Activated T-cell treated with anti-CD3 and anti-CD28 coated beads, Interleukin-2, amount 50 U/mL, for 4 hours (primary cell): ENCODE measurements at places on chromosomes 1 and 21. TPM values are rescaled to one million over a fixed set of nuclear protein-coding genes. Genes with fewer than 3 reads are reported as not detected.

DNA sequence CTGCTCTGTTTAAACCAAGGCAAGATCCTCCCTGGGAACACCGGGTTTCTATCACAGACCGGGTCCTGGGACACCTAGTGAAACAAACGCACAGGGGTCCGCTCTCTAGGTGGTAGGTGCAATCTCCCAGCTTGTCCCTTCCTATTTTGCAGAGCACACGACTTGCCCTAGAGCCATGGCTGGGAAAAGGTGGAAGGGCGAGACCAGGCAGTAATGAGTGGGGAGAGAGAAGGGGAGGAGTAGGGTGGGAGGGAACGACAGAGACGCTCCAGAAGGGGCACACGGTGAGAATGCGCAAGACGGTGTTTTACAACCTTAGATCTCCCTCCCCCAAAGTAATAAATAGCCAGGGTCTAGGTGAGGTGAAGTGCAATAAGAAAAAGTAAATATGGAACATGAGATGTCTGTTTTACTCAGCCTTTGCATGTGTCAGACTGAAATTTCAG lies 9.3 kb upstream of the ARHGAP29 start:
- DNase-seq, result no peak

C2CD4D gene
- total RNA-seq, result 0.33 TPM

GRCh38 chr21:41250519-41250918 lies 66.1 kb upstream of the FAM3B start:
- no peak for DNase-seq

DNA sequence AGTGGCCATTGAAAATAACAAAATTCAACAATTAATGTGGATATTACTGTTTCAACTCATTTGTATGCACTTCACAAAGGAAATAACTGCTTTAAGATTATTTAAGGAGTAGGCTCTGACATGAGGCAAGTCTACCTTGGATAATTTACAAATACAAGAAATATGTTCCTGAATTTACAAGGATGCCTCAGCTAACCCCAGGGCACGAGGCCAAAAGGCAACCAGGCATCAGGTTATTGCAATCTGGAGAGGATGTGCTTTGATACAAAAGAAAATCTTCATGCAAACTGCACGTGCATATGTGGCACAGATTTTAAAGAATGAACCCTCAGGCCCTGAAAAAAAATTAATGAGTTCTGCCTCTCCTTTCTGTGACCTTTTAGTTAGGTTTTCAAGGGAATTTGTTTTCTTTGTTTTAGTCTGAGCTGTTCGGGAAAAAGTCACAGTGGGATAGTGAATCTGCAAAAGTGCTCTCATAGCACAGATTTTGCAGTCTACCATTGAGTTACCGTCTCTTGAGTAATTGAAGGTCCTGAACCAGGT lies 1304.2 kb upstream of the ADGRL4 start:
- DNase-seq, result no peak

DNA sequence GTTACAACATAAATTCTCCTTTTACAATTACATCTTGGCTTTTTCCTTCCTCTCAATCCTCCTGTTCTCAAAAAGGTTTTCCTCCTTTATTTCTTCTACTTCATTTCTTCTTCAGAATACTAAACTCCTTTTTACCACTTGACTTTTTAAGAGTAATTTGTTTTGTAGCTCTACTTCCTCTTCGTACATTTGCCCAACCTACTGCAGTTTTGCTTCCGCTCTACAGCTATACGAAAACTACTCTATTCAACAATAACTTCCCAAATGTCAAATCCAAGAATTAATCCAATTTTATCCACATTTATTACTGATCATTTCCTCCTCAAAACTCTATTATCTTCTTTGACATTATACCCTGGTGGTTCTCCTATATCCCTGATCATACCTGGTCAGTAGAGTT lies 3.4 kb downstream of the GDAP2 start:
- DNase-seq, result no peak

DNA sequence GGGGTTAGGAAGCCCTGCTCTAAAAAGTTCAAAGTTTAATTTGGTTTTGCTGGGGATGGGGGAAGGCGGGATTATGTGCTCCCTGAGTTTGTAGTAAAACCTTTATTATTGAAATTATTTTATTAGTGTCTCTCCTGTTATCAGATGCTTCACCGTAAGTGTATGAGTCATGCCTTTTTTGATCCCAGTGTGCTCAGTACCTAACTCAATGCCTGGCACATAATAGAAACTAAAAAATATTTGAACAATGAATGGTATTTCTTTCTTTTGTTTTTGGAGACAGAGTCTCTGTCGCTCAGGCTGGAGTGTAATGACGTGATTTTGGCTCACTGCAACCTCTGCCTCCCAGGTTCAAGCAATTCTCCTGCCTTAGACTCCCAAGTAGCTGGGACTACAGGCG lies 6.4 kb downstream of the SNRPE start:
- no peak for DNase-seq

DNA sequence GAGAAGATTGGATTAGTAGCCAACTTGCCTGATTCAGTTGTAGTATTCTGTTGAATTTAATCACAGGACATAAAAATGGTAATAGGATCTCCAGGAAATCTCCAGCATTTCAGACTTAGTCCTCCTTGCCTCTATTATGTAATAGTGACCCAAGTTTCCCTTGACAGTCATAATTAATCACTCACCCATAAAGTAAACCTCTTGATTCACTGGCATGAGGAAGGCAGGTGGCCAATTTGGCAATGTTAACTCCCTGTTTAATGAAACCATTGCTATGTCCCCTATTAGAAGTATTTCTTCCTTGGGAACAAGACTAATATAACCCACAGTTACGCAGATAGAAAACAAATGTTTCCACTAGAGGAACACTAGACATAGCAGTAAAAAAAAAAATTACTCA lies 604.8 kb upstream of the CXADR start:
- no peak for DNase-seq

GRCh38 chr21:28317177-28317950 lies 675.3 kb downstream of the LTN1 start:
- DNase-seq, result no peak

DNA sequence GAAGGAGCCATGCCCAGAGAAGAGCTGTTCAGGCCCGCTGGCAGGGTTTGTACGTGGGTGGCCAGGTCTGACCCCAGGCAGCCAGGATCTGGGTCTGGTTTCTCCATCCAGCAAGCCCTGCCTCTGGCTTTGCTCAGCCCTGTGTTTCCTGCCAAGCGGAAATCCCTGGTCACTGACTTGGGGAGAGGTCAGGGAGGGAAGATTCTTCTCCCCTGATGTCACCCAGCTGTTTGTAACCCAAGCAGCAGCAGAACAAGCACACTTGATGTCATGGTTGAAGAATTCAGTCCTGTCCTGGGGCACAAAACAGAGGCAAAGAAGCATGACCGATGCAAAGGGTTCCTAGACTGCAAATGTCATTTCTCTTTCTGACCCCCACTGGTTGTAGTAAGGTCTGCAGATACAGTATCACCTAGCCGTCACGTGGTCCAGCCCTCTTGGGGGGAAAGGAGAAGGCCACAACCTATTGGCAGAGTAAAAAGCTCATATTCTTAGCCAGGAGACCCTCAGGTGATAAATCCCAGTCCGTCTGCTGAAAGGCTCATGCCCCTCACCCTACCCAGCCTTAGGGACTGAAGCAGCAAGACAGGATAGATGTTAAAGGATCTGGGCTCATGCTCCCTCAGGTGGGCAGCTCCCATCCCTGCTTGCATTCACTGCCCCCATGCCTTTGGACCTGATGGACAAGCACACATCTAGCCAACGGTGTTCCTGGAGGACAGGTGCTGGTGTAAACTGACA lies 120.9 kb downstream of the SYT2 start:
- no peak for DNase-seq

GRCh38 chr1:248421384-248421783 lies 18.5 kb downstream of the OR2T1 start:
- DNase-seq, result no peak

DNA sequence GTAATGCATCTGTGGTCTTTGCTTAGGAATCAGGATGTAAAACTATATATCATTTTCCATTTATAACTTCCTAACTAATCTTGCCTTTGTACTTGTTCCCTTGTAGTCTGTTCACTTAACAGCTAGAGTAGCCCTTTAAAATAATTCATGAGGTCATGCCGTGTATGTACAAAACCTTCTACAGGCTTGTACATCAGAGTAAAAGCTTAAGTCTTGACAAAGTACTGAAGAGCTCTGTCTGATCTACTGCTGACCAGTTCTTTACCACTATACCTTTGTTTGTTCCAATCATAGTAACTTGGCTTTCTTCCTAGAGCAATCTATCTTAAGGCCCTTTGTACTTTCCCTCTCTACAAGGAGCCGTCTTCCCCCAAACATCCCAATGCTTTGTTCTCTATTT lies 90.7 kb upstream of the KIAA1614 start:
- no peak for DNase-seq

DNA sequence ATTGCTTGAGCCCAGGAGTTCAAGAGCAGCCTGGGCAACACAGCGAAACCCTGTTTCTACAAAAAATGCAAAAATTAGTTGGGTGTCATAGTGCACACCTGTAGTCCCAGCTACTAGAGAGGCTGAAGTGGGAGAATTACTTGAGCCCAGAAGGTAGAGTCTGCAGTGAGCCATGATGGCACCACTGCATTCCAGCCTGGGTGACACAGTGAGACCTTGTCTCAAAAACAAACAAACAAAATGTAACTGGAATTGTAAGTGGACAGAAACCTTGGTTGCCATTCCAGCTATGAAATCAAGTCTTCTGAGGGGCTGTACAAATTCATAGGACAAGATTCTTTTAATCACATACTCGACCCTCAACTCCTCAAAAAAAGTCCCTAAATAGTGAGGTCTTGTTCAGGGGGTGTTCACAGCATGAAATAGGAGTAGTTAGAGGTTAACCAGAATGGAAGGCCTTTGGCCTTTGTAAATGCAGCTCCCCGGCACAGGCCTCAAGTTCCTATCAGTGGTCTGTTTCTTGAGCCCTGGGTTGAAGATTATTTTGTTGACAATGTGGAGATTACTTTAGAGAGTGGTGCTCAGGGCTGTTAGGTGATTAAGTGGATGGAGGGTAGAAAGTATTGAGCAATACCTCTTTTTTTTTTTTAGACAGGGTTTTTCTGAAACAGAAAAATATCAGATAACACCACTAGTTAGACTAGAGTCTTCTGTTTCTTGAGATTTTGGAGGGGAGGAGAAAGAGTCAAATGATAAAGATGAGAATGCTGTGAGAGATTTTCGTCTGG lies 138.7 kb upstream of the ZNF648 start:
- DNase-seq, result no peak

- no peak for DNase-seq
Observed at GRCh38 chr1:152582647-152583046, 2.3 kb upstream of the LCE3D start.

DNA sequence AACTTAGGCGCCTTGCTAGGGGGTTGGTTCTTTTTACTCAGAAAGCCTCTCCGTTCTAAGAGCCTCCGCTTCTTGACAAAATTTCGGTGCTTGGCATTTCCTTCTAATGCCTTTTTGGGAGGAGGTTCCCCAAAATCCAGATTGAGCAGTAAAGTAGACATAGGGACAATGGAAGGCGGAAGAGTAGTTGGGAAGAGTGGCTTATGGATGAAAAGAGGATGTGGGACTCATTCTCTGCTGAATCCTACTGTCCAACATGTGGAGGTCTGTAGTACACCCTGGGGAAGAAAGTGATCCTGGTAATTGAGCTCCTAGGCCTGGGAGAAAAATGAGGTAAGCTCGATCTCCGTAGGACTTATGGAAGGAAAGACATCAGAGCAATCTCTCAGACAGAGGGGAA lies 777 bp upstream of the METTL25B start:
- no peak for DNase-seq

DNA sequence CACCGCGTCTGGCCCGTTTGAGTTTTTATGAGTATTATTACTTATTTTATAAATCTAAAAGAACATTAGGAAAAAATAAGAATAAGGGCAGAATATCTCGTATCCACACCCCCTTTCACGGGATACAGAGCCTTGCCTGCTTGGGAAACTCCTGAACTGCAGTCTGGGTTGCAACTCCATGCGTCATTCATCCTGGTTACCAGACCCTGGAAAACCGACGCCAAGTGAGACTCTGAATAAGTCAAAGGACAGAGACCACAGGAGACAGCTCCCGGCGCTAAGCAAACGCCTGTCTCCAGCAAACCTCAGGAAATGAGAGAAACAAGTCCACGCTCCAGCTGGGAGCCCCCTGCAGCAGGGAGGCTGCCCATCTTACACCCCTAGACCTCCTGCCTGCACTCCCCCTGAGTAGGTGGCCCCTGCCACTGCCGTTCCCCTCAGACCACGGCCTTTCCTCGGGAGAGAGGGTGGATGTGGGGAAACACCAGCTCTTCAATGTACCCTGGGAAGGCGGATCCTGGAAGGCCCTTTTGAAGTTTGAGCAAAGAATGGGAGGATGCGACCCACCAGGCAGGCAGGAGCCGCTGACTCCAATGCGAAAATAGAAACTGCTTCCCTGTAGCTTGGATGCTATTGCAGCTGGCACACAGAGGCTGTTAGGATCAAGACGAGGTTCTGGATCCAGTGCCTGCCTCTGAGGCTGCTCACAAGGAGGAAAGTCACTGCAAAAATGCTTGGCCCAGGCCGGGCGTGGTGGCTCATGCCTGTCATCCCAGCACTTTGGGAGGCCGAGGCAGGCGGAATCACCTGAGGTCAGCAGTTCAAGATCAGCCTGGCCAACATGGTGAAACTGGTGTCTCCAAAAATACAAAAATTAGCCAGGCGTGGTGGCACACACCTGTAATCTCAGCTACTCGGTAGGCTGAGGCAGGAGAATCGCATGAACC lies 37.7 kb upstream of the GPR157 start:
- no peak for DNase-seq

- DNase-seq, result no peak
Observed at GRCh38 chr1:65079941-65080340, 68.1 kb upstream of the AK4 start.

DNA sequence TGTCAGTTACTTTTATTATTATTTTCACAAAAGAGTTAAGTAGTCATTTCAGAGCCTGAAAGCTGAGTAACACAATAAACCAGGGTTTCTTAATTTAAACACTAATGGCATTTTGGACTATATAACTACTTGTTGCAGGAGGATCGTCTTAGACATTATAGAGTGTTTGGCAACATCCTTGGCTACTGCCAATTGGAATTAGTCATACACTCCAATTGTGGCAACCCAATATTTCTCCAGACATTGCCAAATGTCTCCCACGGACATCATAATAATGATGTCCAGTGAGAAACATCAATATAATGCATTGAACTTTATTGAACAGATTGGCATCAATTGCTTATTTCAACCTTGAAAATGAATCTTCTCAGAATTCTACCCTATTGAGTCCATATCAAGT lies 441.9 kb upstream of the ADGRL4 start:
- no peak for DNase-seq

KPRP gene
- not detected for total RNA-seq
